ENCODE measurements at places on chromosomes 11 and 22.

- DNase-seq = no peak
Measured at GRCh38 chr22:46776876-46777608, 14.6 kb downstream of the TBC1D22A start.

- no peak for DNase-seq
Measured at GRCh38 chr11:110491577-110492320, 62.0 kb downstream of the FDX1 start.

- DNase-seq = no peak
Measured at GRCh38 chr11:43747130-43747802, 66.7 kb downstream of the HSD17B12 start.

DNA sequence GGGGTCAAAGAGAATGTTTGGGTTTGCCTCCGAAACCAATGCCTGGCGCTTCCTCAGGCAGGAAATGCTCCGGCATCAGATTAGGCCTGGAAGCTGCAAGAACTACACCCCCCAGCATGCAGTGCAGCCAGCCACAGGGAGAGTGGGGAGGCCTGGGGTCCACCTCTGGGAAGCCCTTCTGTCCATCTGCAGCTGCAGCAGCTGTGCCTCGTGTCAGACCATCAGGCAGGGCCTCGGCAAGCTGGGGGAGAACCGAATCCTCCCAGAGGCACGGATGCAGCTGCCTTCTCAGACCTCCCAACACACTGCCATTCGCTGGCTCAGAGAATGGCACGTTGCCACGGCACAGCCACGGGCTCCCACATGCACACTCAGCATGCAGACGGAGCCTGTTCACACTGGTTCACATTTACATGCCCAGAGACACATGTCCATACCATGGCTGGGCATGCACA, 57.4 kb downstream of the NECTIN1 start:
- DNase-seq = peak; percentile 84

DNA sequence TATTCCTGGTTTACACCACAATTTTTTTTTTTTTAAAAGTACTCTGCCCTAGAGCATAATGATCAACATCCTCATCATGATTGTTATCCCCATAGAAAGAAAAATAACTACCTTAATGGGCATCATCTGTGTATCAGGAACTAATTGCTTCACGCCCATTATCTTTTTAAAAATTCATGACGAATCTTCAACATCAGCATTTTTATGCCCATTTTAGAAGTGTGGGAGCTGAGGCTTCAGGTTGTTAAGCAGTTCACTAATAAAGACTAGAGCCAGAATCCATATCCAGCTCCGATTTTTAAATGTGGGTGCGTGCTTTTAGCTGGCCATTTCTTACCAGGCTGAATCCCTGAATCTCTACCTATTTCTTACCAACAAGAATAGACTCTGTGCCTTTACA, 92.9 kb upstream of the KCNA4 start:
- no peak for DNase-seq

Measured in pons (tissue), 1 donor.